ENCODE measurements at places on chromosomes 1 and 21.

DNA sequence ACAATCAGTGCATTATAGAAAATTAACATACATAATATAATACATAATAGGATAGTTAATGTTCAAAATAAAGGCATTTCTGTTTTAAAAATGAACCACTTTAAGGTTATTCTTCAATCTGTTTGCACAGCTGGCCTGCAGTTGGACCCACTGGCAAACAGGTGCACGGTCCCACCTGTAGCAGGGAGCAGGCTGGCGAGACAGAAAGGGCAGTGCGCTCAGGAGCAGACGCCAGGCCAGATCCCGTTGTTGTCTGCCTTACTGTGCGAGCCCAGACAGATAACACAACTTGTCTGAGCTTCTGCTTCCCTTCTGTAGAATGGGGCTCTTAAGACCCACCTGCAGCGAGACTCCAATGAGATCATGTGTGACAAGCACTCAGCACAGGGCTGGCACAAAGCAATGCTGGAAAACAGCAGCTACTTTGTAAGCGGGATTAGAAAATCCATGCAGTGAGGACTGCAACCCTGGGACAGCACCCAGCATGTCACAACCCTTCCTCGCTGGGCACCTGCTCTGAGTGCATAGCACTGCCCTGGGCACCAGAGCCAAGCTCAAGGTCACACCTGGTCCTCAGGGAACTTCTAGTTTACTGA lies 33.5 kb downstream of the VPS26C start:
- no peaks in the 10 kb centered on the region for H3K36me3 ChIP-seq
- DNase-seq: no peak
- H3K27me3 ChIP-seq: no peaks in the 10 kb centered on the region
- no peak overlapping the region for H3K4me3 ChIP-seq

DNA sequence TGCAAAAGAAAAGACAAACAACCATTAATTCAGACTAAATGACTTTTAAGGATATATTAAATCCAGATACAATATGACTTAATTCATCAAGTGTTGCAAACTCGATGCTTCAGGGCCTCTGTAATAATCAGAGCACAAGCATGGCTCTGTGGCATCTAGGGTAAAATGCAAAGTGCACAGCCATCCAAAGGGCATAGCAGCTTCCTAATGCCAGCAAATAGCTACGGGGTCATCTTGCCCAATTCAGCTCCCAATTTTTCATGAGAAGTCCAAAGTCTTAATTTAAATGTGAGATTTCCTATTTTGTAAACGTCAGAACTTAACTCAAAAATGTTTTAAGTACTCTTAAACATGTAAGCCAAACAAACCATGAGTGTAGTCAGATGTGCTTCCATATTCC lies 7.9 kb downstream of the SELE start:
- no peak overlapping the region for H3K4me3 ChIP-seq
- no peak for DNase-seq
- no peaks in the 10 kb centered on the region for H3K27me3 ChIP-seq
- no peaks in the 10 kb centered on the region for H3K4me1 ChIP-seq

DNA sequence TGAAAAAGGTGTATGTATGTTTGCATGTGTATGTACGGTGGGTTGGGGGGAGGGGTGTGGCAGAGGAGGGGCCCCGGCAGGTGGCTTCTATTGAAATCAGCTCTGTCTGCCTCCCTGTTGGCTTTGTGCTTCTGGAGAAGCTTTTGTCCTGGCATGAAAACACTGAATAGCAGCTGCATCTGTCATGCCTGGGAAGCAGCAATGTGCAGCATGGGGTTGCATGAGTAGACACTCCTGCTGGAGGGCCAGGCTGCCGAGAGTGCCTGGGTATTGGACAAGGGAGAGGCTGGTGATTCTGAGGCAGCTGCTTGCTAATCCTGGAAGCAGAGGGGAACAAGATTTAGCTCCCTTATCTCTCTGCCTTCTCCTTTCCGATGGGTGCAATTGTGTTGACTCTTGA lies 20.5 kb downstream of the MAPKAPK2 start:
- peak overlapping the region; percentile 25 for H3K4me3 ChIP-seq
- DNase-seq: peak; percentile 81
- H3K36me3 ChIP-seq: no peaks in the 10 kb centered on the region
- no peaks in the 10 kb centered on the region for H3K27me3 ChIP-seq
- H3K4me1 ChIP-seq: peaks cover 77% of the 10 kb centered on the region
- H3K27ac ChIP-seq: peak overlapping the region; percentile 66

DNA sequence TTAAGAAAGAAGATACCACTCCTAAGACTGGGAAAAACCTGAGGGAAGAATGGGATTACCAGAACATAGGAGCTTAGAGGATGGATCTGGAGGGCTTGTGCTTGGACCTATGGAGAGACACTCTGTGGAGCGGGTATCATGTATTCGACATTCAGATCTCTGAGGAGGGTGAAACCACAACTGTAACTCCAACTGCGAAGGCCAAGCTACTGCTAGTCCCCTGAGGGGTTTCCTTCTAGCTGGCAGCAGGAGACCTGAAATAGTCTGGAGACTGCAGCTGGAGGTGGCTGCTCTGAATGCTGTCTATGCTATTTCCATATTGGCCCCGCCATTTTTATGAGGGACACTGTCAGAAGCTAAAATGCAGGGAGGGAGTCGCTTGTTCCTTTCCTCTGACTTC lies 462.3 kb downstream of the PTPRC start:
- no peak overlapping the region for H3K27ac ChIP-seq
- H3K4me1 ChIP-seq: no peaks in the 10 kb centered on the region
- DNase-seq: no peak
- H3K27me3 ChIP-seq: no peaks in the 10 kb centered on the region
- H3K36me3 ChIP-seq: no peaks in the 10 kb centered on the region

- no peaks in the 10 kb centered on the region for H3K4me1 ChIP-seq
- H3K36me3 ChIP-seq: no peaks in the 10 kb centered on the region
- no peak overlapping the region for H3K4me3 ChIP-seq
Observed at GRCh38 chr1:24162201-24162600, 19.3 kb upstream of the IL22RA1 start.

- no peak for DNase-seq
- no peaks in the 10 kb centered on the region for H3K36me3 ChIP-seq
- no peaks in the 10 kb centered on the region for H3K27me3 ChIP-seq
- no peak overlapping the region for H3K4me3 ChIP-seq
- no peaks in the 10 kb centered on the region for H3K4me1 ChIP-seq
Observed at GRCh38 chr21:23951251-23951650, 1656.0 kb downstream of the MRPL39 start.

Data from neural progenitor cell (in vitro differentiated cells).